Fibroblast of the aortic adventitia (primary cell): ENCODE measurements at places on chromosomes 4 and X. TPM values are rescaled to one million over a fixed set of nuclear protein-coding genes. Genes with fewer than 3 reads are reported as not detected.

Gene SPANXN4
- total RNA-seq: not detected in 2 replicates

Gene SMIM43
- 0.45 and 1.1 TPM in 2 replicates for total RNA-seq

- DNase-seq: no peak
These were observed 353 bp downstream of the NSD2 start for GRCh38 chr4:1871471-1872021.

DNA sequence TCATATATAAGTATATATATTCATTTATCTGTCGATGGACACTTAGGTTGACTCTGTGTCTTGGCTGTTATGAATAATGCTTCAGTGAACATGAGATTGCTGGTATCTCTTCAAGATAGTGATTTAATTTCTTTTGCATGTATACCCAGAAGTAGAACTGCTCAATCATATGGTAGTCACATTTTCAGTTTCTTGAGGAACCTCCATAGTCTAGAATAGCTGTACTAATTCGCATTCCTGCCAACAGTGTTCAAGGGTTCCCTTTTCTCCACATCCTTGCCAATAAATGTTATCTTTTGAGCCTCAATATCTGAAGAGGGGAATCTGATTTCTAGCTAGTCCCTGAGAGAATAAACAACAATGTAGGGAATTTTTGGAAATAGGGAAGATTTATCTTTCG is 32.4 kb upstream of the CCNG2 start:
- no peak for DNase-seq

- peak; percentile 82 for DNase-seq
These were observed 122.3 kb upstream of the TBL1X start for GRCh38 chrX:9342561-9343051.
